ENCODE measurements at places on chromosomes 13 and 19.
A peak's percentile ranks its signal among the peaks of the same experiment; 100 is the strongest.

DNA sequence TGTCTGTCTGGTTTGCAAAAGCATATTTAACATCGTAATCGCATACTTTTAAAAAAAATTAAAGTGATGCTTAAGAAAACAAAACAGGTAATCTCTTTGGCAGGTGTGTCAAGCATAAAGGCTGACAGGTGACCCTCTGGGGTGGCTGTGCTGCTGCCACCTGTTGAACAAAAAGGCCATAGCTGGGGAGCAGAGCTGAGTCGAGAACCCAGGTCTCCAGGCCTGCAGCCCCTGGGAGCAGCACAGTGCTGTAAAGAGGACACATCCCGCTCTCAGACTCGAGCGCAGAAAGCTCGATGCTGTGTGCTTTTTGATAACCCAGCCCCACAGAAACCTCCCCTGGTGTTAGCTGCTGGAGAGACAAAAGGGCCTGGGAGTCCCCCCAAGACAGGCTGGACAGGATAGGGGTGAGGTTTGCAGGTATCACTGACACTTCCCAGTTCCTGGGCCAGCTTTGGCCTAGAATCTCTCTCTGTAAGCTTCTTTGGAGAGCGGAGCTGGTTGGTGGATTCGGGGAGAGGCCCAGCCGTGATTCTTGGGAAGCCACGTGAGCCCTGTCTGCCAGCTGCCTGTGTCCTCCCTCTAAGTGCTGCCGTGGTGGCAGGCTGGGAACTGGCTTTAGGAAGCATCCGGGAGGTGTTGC, 66.9 kb downstream of the C13orf42 start:
- DNase-seq = no peak

GRCh38 chr13:31093145-31093885, 68.4 kb downstream of the HSPH1 start:
- no peak for DNase-seq

GRCh38 chr19:46668662-46669061, 7.7 kb upstream of the DACT3 start:
- DNase-seq = no peak

- peak; percentile 10 for DNase-seq
Observed at GRCh38 chr13:19781526-19781925, 1.2 kb downstream of the PSPC1 start.

GRCh38 chr13:68190818-68191217, 960.7 kb upstream of the PCDH9 start:
- DNase-seq = no peak

DNA sequence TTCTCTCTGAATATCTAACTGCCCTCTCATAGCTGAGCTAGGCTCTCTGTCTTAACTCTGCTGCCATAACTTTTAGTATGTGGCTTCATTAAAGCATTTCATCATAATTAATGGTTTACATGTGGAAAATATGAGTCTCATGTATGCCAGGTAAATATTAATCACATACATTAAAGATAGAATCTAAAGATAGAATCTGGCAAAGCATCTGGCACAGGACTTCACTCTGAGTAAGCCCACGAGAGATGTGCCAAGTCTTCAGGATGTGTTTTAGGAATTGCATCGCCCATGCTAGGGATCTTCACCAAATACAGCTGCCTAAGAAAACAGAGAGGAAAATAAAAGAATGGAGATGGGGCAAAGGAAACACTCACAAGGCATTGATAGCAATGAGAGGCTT, 285.8 kb downstream of the DIAPH3 start:
- DNase-seq = no peak

- no peak for DNase-seq
Observed at GRCh38 chr13:95234242-95234641, 67.0 kb downstream of the ABCC4 start.

DNA sequence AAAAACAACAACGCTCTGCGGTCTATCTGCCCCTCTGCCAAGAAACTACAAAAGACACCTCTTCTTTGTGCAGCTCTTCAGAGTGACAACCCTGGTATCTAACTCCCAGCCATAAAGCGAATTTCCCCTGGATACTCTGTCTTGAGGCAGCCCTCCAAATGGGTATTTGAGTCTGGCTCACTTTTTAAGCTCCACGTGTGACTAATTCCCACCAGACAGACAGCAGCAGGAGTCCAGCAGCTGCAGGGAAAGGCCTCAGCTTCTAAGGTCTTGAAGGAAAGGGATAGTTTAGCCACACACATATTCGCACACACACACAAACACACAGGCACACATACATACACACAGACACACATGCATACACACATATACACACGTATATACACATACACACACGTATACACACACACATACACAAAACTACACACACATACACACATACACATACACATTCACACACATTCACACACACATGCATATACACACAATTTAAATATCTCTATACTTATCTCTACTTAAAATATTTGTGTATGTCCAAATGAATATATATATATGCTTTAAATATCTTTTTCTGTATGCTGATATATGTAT, 188.8 kb downstream of the TSHZ3 start:
- DNase-seq = no peak

DNA sequence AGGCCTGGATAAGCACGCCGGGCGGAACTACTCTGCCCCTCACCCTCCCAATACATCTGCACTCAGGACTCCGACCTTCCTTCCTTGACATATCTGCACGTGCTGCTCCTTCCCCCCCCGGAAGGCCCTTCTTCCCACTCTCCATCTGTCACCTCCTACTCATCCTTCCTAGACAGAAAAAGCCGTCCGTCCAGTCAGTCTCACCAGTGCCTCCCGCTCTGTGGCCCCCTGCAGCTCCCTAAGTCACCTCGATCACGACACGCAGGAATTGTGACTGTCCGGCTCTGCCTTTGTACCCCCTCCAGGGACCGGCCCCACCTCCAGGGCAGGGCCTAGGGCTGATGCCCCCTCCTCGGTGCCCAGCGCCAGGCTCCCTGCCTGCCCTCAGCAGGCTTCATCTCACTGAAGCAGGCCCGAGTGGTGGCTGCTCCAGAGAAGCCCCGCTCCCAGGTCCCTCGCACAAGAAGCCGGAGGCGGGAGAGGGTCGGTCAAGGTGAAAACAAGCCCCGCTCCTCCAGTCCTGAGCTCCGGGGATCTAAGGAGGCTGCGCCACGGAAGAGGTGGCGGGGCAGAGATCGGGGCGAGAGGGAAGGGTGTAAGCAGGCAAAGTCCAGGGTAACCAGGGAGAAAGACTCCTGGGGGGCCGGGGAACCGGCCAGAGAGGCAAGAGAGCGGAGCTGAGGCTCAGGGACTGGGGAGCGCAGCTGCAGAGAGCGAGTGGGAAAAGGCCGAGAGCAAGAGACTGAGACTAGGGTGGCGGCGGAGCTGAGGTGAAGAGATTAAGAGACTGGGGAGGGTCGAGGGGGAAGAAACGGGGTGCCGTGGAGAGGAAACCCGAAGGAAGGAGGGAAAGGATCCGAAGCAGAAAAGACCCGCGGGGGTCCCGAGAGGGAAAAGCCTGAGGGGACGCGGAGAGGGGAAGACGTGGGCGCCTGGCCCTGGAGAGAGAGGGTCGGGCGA, 1.1 kb downstream of the PPP6R1 start:
- peak; percentile 47 for DNase-seq

DNA sequence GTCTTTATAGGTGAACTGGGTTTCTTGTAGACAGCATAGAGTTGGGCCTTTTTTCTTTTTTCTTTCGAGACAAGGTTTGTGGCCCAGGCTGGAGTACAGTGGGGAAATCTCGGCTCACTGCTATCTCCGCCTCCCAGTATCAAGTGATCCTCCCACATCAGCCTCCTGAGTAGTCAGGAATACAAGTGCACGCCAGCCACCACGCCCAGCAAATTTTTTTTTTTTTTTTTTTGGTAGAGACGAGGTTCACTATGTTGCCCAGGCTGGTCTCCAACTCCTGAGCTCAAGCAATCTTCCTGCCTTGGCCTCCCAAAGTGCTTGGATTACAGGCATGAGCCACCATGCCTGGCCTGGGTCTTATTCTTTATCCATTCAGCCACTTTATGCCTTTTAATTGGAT, 5.1 kb upstream of the CALM3 start:
- no peak for DNase-seq

GRCh38 chr13:43905435-43906031, 25.8 kb downstream of the LACC1 start:
- DNase-seq = peak; percentile 46

- no peak for DNase-seq
Observed at GRCh38 chr13:40205771-40206240, 460.6 kb downstream of the FOXO1 start.

DNA sequence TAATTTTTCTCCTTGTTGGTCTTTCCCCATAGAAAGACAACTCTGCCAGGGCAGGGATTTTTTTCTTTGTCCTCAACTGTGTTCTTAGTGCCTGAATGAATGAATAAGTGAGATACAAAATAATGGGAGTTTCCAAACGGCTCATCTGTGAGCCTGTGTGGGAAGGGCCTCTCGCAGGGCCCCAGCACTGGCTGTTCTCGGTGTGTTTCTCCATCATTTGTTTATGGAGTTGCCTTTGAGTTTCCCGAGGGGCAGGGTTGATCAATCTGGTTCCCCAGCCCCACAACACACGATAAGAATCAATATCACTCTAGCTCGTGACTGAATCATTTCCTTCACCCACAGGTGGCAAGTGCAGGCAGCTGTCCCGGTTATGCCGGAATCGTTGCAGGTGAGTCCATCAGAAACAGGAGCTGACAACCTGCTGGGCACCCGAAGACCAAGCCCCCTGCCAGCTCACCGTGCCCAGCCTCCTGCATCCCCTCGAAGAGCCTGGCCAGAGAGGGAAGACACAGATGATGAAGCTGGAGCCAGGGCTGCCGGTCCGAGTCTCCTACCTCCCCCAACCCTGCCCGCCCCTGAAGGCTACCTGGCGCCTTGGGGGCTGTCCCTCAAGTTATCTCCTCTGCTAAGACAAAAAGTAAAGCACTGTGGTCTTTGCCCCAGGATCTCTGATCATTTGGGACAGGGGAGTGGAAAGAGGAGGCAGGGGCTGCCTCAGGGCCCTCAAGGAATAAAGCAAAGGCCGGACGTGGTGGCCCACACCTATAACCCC, 14.9 kb downstream of the FXYD5 start:
- DNase-seq = no peak

- DNase-seq = no peak
Observed at GRCh38 chr19:40101813-40102212, 11.1 kb upstream of the ZNF780A start.

- DNase-seq = no peak
Observed at GRCh38 chr13:99362362-99362761, 55.2 kb upstream of the GPR183 start.

GRCh38 chr19:39296906-39297305, 699 bp downstream of the IFNL1 start:
- no peak for DNase-seq

- DNase-seq = no peak
Observed at GRCh38 chr19:50795664-50796073, 5.5 kb downstream of the ACP4 start.

GRCh38 chr13:77952276-77952675, 33.6 kb upstream of the EDNRB start:
- no peak for DNase-seq

DNA sequence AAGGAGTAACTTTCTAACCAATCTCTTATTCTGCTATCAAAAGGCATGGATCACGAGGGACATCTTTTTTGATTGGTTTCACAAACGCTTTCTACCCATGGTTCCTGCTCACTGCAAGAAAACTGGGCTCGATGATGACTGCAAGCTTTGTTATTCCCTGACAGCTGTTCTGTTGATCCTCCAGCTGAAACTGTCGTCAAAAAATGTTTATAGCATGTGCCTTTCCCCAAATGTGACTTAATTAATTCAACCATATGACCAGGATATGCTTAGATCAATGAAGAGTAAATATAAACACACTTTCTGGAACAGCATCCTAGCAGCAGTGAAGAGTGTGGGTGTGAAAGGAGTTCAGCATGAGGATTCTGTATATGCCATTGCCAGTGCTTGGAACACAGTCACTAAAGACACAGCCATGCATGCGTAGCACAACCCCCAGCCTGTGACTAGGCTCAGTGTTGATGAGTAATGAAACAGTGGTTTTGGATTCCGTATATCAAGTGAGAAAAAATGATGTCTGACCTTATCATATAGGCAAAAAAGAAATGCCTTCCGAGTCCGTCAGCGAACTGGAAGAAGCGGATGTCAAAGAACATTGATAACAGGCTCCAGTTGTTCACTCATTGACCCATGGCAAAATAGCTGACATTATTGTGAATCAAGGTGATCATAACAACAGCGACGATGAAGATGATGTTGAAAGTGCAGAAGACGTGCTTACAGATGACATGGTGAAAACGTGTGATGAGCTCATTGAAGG, 347.4 kb downstream of the FGF9 start:
- no peak for DNase-seq

- DNase-seq = no peak
Observed at GRCh38 chr13:27789153-27789494, 3.2 kb upstream of the GSX1 start.

GRCh38 chr13:93199856-93200255, 26.8 kb upstream of the GPC6 start:
- DNase-seq = no peak

- DNase-seq = peak; percentile 58
Observed at GRCh38 chr19:45558399-45558878, 26.2 kb downstream of the OPA3 start.

DNA sequence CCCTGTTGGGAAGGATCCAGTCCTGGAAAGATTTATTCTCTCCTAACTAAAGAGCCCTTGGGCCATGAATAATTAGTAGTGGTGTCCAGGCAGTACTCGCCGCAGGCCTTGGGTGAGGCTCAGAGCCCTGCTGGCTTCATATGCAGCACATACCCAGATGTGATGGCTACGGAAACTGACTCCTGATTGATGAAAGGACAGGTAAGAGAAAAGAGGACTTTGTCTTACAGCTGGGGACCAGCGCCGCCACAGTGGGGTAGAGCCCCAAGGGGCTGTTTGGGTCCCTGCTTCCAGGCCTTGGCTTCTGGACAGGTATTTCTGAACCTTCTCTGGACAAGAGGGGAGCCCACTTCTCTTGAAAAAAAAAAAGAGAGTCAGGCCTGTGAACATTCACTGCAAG, 1680.8 kb downstream of the EFNB2 start:
- DNase-seq = no peak

DNA sequence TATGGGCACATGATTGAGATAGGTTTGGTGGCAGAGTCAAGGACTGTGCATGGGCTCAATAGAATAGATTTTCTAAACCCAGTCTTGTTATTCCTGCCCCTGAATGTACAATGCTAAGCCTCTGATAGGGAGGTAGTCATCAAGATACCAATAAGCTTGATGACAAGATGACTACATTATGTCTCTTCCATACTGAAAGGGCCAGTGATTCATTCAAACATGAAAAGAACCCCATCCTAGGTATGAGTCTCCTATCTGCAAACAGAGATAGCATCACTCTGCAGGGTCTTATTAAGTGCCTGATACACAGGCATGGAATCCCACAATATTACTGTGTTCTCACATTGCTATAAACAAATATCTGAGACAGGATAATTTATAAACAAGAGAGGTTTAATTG, 40.3 kb upstream of the UFM1 start:
- no peak for DNase-seq
